ENCODE measurements at places on chromosomes 7 and 10.

DNA sequence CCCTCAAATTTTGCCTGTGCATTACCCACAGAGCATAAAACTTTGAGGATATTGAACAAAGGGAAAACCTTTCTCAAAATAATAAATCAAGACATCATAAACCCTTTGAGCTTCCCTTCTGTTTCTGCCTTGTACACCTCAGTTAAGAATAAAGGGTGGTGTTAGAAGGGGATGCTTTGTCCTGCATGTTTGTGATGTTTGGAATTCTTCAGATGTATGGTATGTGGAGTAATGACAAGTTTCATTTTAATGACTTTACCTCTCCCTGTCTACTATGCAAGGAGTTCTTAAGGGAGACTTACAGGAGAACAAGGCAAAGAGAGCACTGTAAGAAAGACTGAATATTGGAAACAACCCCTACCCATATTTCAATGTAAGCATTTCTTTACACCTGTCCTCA lies 99.2 kb downstream of the HECW1 start:
- no peak for DNase-seq

DNA sequence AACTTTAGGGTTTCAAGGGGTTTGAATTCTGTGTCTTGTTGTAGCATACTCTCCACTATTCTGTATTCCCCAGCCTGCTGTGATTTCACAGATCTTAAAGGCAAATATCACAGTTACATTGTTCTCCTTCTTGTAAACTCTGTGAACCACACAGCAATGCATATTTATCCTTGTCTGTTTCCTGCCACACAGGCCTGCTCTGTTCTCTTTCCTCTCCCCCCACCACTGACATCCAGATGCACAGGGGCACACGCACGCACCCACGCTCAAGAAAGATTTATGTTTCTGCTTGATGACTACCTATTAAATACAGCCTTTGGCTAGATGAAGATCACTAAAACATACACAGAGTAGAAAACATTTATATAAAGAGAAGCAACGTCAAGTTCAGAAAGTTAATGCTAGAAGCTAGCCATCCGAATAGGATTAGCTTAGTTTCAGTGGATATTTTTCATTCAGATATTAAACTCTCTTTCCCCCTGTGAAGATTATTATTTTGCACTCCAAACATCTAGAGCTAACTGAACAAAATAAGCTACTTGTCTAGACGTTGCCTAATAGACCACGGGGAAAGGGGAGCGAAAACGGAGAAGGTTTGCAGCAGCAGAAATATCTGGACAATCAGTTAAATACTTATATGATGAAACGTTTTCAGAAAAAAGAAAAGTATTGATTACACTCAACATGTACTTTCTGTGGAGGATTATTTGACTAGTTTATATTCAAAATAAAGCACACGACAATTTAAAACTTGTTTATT lies 193.1 kb upstream of the SEMA3C start:
- DNase-seq, result no peak

DNA sequence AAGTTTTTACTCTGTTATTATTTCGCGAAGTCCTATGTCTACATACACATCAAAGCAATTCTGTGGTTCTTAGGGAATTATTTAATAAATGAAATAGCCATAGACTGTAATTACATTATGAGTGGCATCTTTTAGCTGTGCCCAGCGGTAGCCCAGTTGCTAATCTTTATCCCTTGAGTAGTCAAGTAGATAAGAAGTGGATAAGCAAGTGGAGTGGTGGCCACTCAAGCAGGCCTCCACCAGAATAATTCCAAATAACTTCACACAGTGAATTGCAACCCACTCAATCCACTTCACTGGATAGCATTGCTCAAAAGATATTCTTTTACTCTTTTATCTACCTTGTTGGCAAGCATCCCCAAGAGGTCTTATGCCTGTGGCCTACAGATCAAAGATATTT lies 349.7 kb downstream of the AUTS2 start:
- no peak for DNase-seq

DNA sequence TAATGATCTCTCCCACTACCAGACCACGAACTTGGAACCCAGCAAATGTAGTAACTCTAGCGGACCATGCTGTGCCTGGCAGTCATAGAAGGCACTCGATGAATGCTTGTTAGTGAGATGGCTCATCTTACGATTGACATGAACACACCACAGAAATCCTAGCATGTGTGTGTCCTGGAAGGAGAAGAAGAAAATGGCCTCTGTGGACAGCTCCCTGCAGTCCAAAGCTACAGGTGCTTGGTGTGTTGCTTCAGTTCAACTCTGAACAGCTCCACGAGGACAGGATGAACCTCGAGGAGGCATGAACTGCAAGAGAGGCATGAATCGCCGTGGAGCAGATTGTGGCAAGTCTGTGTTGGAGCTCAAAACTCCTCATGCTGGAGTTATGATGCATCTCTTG lies 93.5 kb downstream of the KLF6 start:
- DNase-seq, result no peak

- DNase-seq, result no peak
Observed at GRCh38 chr7:24727154-24728120, 29.8 kb downstream of the GSDME start.

- no peak for DNase-seq
Observed at GRCh38 chr7:22013711-22014110, 68.0 kb upstream of the CDCA7L start.

DNA sequence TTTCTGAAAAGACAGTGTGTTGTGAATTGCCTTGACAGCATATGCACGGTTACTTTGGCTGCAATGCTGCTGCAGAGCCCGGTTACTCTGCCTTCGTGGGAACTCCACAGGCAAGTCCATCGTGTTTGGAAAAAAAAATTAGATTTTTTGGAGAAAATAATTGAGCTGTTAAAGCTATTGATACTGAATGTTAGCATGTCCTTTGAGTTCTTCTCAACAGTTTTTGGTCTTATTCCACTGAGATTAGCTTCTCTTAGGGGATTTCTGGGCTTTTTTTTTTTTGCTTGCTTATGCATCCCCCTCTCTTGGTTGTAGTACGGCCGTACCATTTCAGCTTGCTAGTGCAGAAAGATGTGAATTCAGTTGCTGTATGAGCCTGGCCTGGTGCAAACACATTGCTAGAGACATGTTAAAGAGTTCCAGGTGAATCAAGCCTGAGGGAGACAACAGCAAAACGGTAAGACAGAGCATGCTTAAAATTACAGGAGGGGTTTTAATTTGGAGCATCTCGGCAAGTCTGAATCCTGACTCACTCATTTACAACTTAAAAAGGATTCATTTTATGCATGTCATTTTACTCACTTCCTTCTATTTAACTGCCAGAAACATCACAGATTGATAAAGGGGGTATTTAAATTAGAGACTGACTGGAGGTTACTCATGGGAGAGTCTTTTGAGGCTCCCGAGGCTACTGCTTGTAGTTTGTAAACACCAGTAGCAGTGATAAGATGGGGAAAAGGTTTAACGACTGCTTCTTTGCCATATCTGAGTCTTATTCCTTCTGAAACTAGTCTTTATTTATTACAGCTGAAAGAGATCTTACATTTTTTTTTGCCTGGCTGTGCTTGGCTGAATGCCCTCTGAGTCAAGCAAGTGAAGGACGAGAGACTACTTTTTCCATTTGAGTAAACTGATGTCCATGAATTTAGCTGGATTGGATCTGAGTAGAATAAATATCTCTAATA lies 113.7 kb downstream of the CDK14 start:
- DNase-seq, result no peak

DNA sequence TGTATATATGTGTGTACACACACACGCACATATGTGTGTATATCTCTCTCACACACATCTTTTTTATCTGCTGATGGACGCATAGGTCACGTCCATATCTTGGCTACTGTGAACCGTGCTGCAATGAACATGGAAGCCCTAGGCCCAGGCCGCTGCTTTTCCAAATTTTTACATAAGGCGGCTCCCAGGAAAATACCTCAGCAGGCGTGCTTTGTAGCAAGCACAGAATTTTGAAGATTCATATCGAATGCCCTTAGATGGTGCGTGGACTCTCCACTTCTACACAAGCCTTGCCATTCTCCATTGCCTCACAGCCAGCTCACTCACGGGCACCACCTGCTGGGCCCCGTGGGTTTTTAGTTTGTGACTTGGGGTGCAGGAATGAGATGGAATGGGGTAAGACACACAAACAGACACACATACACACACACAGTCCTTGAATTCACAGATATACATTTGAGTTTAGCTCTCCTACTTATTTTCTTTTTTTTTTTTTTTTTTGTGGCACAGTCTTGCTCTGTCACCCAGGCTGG lies 57.9 kb upstream of the RNF32 start:
- DNase-seq, result no peak

DNA sequence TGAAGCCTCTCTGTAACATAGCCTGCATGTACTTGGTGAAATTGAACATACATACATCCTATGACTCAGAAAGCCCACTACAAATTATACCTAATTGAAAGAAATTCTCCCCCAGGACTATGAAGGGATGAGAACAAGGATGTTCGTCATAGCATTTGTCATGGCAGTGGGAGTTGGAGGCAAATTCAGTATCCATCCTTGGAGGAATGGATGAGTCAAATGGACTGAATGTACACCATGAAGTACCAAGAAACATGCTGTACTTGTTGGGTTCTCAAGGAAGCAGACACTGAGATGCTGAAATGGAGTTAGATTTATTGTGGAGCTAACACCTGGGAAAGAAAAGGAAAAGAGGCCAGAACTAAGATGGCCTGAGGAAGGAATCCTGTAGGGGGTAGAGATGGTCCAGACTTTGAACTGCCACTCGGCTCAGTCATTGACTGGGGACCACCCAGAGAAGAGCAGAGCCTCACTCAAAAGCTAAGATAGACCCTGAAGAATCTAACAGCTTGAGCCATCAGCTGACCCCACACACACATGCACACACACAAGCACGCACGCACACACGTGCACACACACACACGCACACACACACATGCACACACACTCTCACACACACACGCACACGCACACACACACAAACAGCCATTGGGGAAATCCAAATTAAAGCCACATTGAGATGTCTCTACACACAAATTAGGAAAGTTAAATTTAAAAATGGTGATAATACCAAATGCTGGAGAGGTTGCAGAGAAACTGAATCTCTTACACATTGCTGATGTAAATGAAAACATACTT lies 22.3 kb downstream of the AOC1 start:
- no peak for DNase-seq

GRCh38 chr7:111953611-111954010 lies 252.6 kb downstream of the DOCK4 start:
- no peak for DNase-seq

- DNase-seq, result no peak
Observed at GRCh38 chr10:114779803-114780576, 41.6 kb upstream of the FHIP2A start.

DNA sequence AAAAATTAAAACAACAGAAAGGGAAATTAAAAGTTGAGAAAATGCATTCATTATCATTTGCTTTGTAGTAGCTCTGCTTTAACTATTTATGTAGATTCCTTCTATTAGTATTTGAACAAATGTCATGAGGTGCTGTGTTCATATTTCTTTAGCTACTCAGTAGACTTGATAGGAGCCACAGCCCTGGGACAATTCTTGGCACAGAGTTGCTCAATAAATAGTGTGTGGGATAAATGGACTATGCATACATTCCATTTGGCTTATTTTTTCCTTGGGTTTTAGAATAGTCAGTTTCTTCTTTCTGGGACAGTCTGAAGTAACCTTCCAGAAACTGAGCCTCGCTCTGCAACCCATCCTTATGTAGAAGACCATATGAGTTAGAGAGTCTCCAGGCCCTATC lies 13.4 kb downstream of the RPP30 start:
- no peak for DNase-seq

GRCh38 chr7:71682841-71683781 lies 551.2 kb downstream of the GALNT17 start:
- DNase-seq, result no peak

- DNase-seq, result no peak
Observed at GRCh38 chr10:44326474-44327030, 58.3 kb downstream of the CXCL12 start.

DNA sequence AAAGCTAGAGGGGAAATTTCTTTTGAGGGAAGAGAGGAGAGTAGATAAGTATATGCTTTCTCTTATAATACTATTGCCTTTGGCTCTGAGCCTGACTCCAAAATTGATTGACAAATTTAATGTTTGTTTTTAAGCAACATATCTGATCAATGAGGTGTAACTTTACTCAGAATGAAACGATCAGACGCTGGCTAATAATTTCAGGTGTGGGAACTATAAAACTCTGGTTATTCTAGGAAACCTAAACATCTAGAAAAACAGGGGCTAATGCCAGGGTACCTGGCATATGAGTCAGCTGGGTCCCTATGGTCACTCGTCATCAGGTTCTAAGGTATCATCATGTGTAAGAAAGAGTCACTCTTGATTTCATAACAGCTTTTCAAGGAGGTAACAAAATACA lies 139.7 kb downstream of the ATE1 start:
- DNase-seq, result no peak

GRCh38 chr7:75725306-75725705 lies 13.4 kb downstream of the HIP1 start:
- no peak for DNase-seq

- DNase-seq, result no peak
Observed at GRCh38 chr10:74502963-74503608, 323.3 kb upstream of the KAT6B start.

GRCh38 chr10:116689744-116690143 lies 52.6 kb downstream of the HSPA12A start:
- DNase-seq, result no peak

GRCh38 chr7:36724996-36725395 lies 702 bp upstream of the AOAH start:
- no peak for DNase-seq

GRCh38 chr10:1465993-1466764 lies 271.1 kb downstream of the ADARB2 start:
- no peak for DNase-seq

GRCh38 chr7:128899392-128899791 lies 11.1 kb downstream of the KCP start:
- no peak for DNase-seq

GRCh38 chr10:74900297-74900696 lies 73.9 kb downstream of the KAT6B start:
- DNase-seq, result no peak

- DNase-seq, result no peak
Observed at GRCh38 chr7:12993025-12993424, 305.6 kb downstream of the ARL4A start.

- no peak for DNase-seq
Observed at GRCh38 chr7:135262623-135263320, 29.1 kb downstream of the STRA8 start.

DNA sequence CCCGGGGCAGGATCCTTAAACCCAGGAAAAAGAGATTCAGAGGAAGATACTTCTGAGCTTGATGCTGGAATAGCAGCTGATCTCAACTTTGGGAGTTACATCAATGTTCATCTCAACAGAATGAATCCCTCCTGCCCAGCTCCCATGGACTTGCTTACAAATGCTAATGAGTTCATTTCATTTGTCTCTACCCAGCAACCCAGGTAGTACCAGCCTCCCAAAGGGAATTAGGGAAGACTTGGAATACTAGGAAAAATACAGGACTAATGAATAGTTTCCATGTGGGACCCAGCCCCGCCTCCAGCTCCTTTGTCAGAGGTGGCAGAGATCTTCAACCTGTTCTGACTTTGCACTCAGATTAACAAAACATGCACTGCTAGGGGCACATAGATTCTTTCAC lies 22.1 kb upstream of the TCF7L2 start:
- no peak for DNase-seq

Measured in NCI-H1048 (cell line).